ENCODE measurements at places on chromosomes 2 and 18.

DNA sequence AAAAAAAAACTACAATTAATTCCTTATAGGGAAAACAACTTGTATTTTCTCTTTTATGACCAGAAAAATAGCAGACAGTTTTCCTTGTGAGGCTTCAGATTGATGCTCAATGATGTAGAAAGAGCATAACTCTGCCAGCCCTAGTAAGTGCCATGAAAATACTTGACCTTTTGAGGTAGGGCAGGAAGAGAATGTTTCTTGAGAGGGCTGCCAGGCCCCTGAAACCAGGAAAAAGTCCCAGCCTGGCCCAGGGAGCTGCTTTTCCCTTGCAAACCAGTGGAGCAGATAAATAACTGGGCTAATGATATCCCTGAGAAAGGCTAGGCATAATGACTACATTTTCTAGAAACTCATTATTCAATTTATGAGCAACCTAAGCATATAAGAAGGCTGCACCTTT is 126.8 kb downstream of the SLC8A1 start:
- DNase-seq = no peak

DNA sequence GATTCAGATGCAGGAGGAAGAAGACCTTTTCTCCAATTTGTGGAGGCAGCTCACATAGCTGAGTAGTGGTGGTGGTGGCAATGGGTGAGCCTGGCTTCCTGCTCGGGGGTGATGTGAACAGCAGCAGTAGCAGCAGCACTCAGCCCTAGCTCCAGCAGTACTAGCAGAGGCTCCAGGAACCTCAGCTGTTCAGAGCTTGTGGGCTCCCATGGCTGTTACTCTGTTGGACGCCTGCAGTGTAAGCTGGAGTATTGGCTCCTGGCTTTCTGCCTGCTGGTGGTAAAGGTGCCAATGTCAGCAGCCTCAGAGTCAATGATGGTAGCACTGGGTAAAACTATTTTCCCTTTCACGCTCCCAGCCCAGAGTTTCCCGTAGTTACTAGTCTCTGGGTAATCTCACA is 3.1 kb upstream of the SEH1L start:
- DNase-seq = no peak

GRCh38 chr2:194697439-194697838 is 959.6 kb upstream of the SLC39A10 start:
- DNase-seq = no peak

- DNase-seq = no peak
Measured at GRCh38 chr2:108579623-108580022, 45.4 kb downstream of the LIMS1 start.

GRCh38 chr2:113896791-113897190 is 6.9 kb downstream of the ACTR3 start:
- DNase-seq = no peak

DNA sequence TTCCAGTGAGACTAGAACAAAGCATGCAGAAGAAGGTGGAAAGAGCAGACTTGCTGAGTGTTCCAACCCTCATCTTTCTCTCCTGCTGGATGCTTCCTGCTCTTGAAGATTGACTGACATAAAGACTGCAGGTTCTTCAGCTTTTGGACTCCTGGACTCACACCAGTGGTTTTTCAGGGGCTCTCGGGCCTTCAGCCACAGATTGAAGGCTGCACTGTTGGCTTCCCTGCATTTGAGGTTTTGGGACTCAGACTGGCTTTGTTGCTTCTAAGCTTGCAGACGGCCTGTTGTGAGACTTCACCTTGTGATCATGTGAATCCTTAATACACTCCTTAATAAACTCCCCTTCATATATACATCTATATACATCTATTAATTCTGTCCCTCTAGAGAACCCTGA is 20.4 kb downstream of the VRK2 start:
- no peak for DNase-seq

DNA sequence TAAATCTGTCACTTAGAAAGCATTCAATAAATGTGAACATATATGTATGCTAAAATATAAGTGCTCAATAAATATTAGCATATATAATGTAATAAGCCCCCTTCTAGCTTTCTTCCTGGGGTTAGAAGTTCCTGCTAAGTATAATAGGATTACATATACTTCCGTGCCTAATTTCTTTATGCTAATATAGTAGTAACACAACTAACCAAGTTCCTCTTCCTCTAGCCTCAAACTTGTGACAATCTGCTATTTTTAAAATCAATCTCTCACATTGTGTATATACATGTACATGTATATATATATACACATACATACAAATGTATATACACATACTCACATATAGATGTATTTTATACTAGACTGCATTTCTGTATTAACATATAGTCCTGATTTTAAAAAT is 32.2 kb downstream of the TLK1 start:
- no peak for DNase-seq

DNA sequence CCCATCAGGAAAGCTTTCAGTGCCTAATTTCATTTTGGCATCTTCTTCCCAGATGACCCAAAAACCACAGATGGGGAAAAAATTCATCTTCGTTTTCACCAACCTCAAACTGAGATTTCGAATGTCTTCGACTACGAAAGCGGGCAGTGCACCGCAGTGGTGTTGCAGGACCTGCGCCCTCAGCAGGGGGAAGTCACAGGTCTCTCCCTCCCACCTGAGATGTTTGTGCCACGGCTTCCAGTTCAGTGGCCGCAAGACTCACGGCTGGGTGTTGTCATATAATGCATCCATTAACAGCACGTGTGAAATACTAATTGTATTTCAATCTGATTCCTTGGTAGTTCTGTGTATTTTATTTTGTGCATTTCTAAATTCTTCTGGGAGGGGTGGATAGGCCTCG is 66.2 kb upstream of the SALL3 start:
- DNase-seq = no peak

DNA sequence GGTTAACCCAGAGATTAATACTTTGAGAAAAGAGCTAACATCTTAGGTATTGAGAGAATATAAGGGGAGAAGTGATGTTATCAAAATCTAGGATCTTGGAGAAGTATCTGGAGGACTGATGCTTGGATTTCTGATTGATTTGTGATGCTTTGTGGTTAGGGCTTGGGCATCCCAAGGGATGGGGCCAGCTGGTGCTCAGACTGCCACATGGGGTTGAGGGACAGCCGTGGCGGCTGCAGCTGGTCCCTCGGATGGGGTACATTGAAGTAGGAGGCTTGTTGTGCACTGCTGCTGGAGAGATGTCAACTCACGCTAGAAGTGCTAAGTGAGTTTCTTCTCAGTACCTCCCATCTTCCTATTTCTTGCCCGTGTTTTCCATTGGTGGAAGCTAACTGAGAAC is 22.4 kb downstream of the HRH4 start:
- no peak for DNase-seq

- DNase-seq = no peak
Measured at GRCh38 chr18:78934551-78935225, 44.9 kb upstream of the SALL3 start.

GRCh38 chr18:32576296-32576916 is 105.7 kb upstream of the GAREM1 start:
- peak; percentile 1 for DNase-seq

DNA sequence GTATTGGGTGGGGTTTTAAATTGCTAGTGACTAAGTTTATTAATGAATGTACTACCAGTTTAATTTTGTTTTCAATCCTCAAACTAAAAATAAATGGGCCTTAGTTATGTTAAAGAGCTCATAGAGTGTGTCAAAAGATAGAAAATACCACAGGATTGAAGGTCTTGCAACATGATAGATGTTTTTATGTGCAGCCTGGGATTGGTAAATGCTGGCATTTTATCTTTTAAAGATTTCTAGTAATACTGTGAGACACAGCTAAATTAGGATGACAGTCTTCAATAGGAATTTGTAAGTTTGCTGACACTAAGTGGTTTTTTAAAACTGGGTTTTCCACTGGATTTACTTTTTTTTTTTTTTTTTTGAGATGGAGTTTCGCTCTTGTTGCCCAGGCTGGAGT is 122.3 kb downstream of the HAUS1 start:
- DNase-seq = no peak

- DNase-seq = no peak
Measured at GRCh38 chr2:83253848-83254247, 1205.2 kb downstream of the SUCLG1 start.

DNA sequence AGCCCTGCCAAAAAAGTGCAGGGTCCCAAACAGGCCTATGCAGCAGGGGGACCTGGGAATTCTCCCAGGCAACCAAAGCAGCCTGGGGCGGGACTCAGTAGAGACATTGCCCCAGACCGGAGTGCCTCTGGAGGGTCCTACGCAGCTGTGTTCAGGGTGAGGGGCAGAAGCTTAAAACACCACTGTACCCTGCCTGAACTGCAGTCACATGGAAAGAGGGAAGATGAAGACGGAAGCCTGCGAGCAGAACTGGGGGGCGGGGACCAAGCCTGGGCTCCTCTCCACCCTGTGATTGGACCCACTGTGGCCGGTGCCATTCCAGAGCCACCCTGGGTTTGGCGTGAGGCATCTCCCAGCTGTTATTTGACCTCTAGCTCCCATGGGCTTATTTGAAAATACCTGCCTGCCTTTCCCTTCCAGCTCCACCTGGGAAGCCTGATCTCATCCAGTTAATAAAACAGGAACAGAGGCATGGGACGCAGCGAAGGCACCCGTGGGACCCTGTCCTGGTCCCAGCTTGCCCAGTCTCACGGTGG is 183.1 kb downstream of the SMAD2 start:
- DNase-seq = no peak

Measured in anterior cingulate cortex (tissue), 58 donors.